Stimulated activated CD4-positive, alpha-beta T cell treated with anti-CD3 and anti-CD28 coated beads, Interleukin-12 subunit alpha, Interleukin-12 subunit beta, amount 100 ng/mL, for 24 hours (primary cell): ENCODE measurements at places on chromosomes 16 and 17.

GRCh38 chr17:278055-278675 is 74.4 kb downstream of the RPH3AL start:
- no peak for DNase-seq

- DNase-seq: no peak
Measured at GRCh38 chr16:46972429-46973206, 856 bp downstream of the DNAJA2 start.

DNA sequence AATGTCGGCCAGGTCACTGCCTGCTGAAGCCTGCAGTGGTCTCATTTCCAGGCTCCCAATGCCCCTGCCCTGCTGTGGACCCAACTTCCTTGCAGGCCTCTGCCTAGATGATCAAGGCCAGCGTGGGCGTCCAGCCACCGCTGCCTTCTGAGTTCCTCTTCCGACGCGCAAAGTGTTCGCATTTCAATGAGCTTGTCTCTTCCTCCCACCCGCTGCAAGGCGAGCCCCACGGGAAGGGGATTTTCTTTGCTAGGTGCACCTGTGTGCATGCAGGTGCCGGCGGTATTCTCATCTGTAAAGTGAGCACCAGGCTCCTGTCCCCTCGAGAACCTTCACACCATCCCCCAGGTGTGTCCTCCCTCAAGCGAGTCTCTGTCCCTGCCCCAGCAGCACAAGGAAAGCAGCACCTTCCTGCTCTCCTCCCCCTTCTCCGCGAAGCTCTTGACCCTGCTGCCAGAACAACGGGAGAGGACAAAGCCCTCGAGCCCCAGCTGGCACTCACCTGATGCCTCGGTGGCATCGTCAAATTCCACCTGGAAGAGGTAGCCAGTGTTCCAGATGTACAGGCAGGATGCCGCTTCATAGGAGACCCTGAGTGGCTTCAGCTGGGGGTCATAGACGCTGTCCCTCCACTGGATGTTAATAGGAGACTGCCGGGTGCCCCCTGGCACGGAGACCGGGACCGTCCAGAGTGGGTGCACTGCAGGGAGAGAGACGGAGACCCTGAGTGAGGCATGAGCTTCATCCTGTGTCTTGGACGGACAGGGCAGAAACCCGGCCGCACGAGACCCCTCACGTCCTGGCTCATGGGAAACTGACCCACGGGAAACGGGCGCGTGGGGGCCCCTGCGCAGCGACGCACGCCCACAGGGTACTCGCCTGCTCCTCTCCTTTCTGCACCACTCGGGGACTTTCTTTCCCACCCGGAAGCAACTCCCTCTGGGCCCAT is 9.8 kb downstream of the CA5A start:
- DNase-seq: peak; percentile 15

- no peak for DNase-seq
Measured at GRCh38 chr17:56754523-56755208, 79.1 kb downstream of the C17orf67 start.

DNA sequence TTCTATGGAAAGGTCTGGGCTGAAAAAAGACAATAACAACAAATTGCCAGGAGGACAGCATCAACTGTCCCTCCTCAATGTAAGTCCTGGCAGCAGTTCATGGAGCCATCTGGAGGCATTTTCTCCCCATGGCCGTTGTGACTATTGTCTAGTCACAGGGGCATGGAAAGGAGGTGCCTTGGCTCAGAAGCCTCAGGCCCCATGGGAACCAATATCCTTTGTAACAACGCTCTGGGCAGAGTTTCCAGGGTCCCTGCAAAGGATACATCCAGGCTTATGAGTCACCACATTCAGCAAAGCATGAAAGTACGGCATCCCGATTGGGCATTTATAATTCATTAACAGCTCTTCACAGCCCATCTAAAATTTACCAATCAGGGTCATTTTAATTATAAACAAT is 85.2 kb downstream of the GLG1 start:
- DNase-seq: no peak

DNA sequence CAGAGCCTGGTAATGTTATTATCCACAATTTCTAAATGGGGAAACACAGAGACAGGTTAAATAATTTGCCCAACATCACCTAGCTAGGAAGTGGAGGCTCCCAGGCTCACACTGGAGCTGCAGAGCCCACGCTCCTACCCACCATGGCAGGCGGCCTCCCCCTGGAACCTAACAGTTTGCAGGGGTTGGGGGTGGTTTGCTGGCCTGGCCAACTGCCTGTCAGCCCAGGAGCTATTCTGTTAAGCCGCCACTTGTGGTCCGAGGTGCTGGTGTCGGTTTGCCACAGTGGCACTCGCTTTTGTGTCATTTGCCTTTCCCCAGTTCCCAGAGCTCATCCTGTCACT is 3.6 kb downstream of the PRCD start:
- no peak for DNase-seq

DNA sequence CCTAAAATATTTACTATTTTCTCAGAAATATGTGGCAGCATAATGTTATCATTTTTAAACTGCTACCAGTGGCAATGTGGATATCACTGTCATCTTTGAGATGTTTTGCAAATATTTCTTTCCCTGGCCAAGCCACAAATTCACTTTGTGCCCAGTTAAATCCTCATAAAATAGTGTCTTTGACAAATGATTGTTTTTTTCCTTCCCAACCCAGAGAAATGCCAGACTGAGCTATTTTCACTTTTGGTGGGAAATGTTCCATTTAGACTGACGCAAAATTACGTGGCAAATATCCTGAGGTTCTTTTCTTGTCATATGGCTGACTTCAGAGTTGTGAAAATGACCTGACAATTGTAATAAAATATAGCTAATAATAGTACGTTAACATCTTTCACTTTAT is 807.0 kb upstream of the SOX9 start:
- no peak for DNase-seq

- no peak for DNase-seq
Measured at GRCh38 chr17:66290101-66290722, 12.2 kb upstream of the PRKCA start.

- DNase-seq: no peak
Measured at GRCh38 chr17:69430488-69430887, 16.0 kb downstream of the MAP2K6 start.

DNA sequence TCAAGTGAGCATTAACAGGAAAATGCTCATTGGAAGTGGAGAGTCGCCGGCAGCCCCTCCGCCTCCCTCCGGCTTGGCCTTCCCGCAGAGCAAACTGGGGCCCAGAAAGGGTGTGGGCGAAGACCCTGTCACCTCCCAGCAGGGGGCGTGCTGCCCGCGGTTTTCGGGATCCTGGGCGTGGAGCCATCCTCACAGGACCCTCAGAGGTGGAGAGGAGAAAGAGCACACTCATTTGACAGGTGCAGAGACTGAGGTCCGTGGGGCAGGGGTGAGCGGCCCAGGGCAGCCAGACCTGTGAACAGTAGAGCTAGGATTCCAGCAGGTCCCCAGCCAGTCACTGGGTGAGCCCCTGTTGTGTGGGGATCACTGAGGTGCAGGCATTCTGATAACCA is 1002.9 kb downstream of the KCNJ18 start:
- no peak for DNase-seq

- no peak for DNase-seq
Measured at GRCh38 chr16:82660966-82661365, 34.2 kb downstream of the CDH13 start.

DNA sequence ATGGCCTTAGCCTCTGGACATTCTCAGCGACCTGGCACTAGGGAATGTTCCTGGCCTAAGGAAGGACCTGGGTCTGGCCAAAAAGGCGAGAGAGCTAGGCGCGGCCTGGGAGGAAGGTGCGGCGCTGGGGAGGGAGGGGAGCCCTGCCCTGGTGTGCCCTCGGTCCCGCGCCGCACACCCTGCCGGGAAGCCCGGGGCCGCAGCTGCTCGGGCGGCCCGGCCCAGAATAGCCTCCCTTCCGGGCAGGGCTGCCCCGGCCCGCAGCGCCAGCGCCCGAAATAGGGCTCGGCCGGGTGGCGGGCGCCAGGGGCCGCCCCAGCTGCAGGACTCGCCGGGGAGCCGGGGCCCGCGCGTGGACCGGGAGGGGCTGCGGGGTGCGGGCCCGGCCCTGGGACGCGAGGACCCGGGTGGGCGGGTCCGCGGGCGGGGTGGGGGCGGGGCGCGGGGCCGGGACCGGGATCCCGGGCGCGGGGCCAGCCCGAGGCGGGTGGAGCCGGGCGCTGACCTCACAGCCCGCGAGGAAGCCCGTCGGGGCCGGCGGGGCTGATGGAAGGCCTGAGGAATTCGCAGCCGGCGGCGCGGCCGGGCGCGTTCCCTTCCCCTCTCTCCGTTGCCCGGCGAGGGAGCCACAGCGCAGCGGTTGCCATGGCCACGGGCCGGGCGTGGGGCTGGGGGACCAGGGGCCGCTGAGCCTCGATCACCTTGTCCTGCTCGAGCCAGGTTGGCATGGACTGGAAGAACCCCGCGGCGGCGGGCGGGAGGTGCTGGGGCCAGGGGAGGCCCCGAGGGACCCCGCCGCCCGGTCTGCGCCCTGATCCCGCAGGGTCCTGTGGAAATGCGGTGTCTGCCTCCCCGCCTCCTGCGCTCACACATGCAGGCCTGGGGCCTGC is 18.1 kb downstream of the SOCS3 start:
- DNase-seq: no peak

DNA sequence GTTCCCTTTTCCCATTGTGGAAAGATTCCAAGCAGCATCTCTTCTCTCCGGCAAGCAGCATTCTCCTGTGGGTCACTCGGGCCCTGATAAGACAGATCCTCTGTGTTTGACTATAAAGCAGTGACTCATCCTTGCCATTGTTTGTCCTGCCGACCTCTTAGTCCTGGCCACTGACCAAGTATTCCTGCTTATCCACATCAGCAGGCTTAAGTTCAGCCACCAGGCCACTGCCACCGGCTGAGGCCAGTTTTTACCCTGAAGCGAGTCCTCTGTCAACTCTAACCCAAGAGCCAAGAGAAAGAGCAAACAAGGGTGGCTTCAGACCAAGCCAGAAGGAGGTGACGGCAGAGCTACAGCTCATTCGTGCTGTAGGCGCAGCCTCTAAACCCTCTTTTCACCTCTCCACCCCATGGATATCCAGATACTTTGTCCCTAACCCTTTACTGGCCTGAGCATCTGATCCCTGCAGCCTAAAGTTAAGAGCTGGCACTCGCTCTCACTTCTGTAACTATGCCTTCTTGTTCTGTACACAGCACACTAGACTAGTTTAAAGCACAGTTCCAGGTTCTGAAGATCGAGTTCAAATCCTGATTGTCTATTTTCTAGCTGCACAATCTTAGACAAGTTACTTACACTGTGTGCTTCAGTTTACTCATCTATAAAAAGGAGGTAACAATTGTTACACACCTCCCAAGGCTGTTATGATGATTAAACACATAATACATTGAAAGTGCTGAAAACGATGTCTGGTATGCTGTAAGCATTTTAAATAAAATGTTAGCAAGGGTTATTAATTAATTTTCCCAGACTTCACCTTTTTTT is 31.0 kb downstream of the SOX9 start:
- no peak for DNase-seq

GRCh38 chr17:38344420-38344745 is 627 bp upstream of the GPR179 start:
- DNase-seq: no peak

DNA sequence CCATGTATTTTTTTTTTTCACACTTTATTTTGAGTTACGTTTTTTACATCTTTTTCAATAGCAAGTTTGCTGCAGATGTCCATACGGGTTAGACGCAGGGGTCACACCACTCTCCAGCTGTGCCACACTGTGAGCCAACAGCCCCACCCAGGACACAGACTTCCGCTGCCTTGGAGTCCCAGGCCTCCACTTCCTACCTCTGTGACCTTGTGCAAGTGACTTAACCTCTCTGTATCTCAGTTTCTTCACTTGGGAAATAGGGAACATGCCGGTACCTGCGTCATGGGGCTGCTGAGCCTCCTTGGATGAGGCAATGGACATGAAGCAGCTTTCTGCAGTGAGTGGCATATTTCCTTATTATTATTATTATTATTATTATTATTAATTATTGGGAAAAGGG is 3.3 kb upstream of the PITPNA start:
- no peak for DNase-seq

- no peak for DNase-seq
Measured at GRCh38 chr17:76191896-76192295, 48.4 kb downstream of the RNF157 start.

DNA sequence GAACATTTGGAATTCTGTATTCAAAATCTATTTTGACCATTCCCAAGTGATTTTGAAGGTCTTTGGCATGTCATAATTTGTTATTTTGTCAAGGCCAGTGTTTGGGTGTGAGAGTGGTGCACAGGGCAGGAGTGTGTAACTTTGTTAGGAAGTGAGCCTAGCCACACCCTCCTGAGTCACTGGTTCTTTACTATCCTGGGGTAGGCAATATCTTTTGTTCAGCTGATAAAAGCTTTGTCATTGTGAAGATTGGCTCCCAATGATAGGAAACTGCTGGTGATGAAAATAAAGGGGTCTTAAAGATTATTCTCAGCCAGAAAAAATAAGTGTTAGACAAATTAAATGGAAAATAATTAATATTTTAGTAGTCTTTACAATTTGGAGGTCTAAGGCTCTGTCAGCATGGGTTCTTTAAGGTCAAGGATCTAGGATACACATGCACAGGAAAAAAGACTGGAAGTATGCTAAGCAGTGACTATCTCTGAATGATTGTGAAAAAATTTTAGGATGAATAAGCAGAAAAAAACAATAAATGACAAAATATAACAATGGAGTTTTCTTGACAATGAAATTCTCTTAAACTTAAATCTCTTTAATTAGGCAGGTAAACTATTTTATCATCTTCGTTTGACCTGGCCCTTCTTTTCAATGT is 5.1 kb downstream of the UBN1 start:
- DNase-seq: no peak

GRCh38 chr17:66331038-66331816 is 28.8 kb downstream of the PRKCA start:
- no peak for DNase-seq

DNA sequence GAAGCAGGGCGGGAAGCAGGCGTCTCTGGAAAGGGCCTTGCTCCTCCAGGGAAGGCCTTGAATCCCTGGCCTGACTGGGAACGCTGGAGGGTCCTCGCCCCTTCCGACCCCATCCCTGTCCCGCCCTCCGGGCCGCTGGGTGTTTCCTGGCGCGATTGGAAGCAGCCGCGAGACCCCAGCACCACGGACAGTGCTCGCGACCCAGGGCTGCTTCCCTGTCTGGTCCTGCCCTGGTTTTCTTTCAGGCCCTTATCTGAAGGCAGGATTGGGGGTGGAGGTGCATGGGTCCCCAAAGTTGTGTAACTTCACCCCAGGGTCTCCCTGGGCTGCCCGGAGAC is 2.1 kb downstream of the MGAT5B start:
- no peak for DNase-seq

GRCh38 chr17:5511401-5512225 is 25.2 kb downstream of the MIS12 start:
- DNase-seq: no peak
